ENCODE measurements at places on chromosomes 5 and 9.

DNA sequence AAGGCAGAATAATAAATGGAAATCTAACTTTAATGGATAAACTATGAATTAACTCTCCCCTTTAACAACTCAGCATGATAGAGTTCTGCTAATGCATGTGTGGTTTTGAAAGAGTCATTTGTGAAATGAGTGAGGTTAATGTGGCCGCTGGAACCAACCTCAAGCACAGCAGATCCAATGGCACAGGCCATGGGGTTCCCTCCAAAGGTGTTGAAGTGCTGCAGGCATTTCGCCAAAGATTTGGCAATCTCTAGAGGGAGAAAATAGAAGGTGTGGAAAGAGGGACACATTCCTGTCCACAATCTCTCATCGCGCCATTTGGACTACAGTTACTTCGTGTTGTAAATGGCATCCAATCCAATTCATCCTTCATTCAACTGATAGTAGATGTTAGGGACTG lies 35.0 kb downstream of the AGXT2 start:
- DNase-seq = no peak

GRCh38 chr9:109735801-109736200 lies 44.2 kb upstream of the PALM2AKAP2 start:
- no peak for DNase-seq

DNA sequence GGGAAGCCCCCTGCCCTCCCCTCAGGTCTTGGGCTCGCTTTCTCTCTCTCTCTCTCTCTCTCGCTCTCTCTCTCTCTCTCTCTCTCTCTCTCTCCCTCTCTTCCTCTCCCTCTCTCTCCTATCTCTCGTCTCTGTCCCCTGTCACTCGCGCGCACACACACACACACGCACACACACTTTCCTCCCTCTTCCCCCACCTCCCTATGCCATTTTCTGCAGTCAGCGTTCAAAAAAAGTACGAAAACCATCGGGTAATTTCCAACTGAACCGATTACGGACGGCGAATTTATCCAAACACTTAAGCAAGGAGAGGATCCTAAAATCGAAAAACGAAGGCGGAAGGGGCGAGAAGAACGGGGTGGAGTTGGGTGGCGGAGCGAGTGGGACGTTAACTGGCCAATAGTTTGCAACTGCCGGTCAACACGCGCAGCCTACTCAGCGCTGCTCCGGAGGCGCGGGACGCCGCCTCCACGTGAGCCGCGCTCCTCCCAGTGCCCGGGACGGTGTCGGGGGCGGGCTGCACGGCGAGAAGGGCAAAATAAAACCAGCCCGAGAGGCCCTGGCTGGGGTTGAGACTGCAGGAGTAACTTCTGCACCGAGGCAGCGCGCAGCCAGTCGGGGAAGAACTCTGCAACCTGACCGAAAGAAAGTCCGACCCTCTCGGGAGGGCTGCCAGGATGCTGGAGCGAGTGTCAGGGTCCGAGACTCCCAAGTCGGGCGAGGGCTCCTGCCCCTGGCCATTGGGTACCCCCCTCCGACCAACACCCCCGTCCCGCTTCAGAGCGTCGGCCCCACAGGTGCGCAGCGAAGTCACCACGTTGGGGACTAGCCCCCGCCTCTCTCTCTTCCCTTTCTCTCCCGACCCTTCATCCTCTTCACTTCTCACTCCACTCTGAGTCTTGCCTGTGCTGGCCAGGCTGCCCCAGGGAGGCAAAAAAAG lies 24.9 kb upstream of the ELAVL2 start:
- DNase-seq = no peak

GRCh38 chr5:76427206-76428140 lies 24.4 kb downstream of the IQGAP2 start:
- no peak for DNase-seq

DNA sequence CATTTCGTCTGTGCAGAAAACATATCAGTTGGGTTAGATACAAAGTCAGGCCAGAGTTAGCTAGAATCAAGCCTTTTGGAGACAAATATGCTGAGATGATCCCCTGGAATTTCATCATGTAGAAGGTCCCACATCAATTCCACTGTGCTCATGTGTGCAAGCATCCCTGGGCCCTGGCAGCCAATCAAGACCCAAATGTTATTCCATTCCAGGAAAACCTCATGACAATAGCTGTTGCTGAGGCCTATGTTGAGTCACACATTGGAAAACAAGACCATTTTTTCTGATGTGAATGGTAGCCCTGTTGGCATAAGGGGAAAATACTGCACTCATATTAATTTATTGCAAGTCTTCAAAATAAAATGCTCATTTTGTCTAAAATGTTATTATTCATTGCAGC lies 11.5 kb downstream of the SPOCK1 start:
- no peak for DNase-seq

GRCh38 chr5:156149213-156149612 lies 177.8 kb upstream of the SGCD start:
- DNase-seq = no peak

- DNase-seq = no peak
Observed at GRCh38 chr5:130893006-130893405, 272.1 kb downstream of the HINT1 start.

GRCh38 chr9:32322622-32323021 lies 61.8 kb upstream of the ACO1 start:
- no peak for DNase-seq

DNA sequence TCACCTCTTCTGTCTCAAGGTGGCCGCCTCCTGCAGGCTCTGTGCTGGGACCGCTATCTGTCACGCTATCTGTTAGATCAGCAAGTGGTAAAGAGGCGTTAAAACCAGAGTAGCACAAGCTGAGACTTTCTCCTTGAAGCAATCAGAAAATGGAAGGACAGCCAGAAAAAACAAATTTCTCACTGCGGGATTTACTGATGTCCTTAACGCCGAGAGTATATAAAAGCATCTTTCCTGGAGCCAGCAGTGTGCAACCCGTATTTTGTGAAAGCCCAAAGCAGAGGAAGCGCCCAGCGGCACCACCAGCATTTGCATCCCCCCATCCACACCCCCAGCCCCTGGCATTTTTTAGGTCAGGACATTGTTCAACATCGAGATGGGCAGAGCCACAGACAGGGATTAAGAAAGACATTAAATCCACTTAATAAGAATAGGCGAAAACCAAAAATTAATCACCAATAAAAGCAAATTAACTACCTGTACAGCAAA lies 48.6 kb downstream of the DUSP1 start:
- no peak for DNase-seq

- DNase-seq = no peak
Observed at GRCh38 chr5:93601071-93601801, 18.2 kb downstream of the NR2F1 start.

GRCh38 chr5:9919306-9920030 lies 289.3 kb upstream of the TAS2R1 start:
- no peak for DNase-seq

Measured in stimulated activated CD4-positive, alpha-beta T cell treated with anti-CD3 and anti-CD28 coated beads, Interleukin-15, amount 100 ng/mL, for 1 hour (primary cell).